ENCODE measurements at places on chromosomes 6 and 20. TPM values are rescaled to one million over a fixed set of nuclear protein-coding genes. Genes with fewer than 3 reads are reported as not detected.

The OPRL1 gene
- 0.97 TPM for polyA plus RNA-seq

DNA sequence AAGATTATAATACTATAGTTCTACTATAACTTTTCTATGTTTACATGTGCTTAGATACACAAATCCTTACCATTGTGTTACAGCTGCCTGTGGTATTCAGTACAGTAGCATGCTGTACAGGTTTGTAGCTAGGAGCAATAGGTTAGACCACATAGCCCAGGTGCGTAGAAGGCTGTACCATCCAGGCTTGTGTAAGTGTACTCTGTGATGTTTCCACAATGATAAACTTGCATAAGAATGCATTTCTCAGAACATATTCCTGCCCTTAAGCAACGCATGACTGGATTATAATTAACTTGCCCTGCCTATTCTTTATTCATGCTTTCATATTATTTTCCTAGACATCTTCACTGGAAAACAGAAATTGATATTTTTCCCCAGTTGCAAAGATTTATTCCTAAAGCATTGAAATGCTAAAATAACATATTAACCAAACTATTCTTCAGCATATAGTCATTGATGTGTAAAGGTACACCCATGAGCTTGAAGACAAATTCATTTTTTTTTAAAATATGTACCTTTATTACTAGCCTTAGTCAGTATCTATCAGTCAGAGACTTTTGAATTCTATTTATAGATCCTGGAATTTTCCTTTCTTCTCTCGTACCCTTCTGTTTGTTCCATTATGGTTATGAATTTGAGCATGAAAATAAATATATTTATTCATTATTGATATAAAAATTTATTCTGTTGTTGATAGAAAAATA lies 7.2 kb upstream of the CTAGE9 start:
- DNase-seq = no peak

- peak; percentile 3 for DNase-seq
Observed at GRCh38 chr6:19368511-19368910, 468.7 kb upstream of the ID4 start.

The WFDC5 gene
- polyA plus RNA-seq = not detected

DNA sequence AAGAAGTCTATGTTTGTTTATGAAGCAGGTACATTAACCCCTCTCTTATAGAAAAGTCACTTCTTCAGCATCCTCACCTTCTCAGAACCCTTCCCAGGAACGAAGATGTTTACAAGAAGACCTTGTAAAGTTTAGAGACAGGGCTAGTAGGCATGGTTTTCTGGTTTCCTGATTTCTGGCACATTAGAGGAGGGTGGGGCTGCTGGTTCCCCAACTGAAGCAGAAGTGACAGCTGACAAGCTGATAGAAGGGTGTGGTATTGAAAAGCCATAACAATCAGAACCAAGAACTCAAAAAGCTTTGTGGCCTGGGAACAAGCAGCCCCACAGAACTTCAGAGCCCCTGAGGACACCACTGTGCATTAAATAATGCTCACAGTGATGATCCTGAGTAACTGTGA lies 91.2 kb downstream of the RTN4IP1 start:
- DNase-seq = no peak

- DNase-seq = no peak
Observed at GRCh38 chr6:33577106-33577535, 3.0 kb downstream of the BAK1 start.

The GJA1 gene
- 306 TPM for polyA plus RNA-seq

The RBBP9 gene
- polyA plus RNA-seq = 14.9 TPM

DNA sequence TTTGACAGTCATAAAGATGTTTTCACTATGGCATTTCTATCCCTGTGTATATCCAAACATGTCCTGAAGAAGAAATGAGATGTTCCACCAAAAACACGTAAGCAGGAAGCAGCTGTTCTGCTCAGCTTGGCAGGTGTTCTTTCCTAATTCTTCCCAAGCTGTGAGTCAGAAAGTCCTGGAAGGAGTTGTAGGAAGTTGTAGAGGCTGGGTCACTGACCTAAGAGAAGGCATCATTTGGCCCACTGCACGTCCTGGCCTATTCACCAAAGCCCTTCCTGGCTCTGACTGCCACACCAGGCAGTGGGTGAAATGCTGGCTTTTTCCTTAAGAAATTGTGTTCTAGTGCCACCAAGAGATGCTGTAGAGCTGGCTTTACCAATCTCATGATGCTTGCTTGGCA lies 40.3 kb downstream of the STX11 start:
- no peak for DNase-seq

GRCh38 chr20:63750807-63751470 lies 11.4 kb downstream of the SLC2A4RG start:
- DNase-seq = no peak

The PDCD2 gene
- polyA plus RNA-seq = 65.5 TPM

DNA sequence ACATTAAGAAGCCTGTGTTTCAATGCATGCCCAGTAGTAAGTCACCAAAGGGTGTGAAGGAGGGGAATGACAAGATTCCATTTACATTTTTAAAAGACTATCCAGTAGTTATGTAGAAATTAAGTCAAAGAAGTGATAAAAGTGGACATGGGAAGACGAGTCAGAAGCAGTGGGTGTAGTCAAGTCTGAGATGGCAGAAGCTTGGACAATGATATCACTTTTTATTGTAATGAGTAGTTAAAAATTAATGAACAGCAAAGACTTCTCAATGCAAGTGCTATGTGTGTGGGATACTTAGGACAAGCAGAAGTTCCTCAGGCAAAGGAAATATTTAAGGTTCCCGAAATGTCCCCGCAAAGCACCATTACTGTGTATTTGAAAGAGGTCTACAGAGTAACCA lies 156.0 kb downstream of the DST start:
- DNase-seq = no peak

DNA sequence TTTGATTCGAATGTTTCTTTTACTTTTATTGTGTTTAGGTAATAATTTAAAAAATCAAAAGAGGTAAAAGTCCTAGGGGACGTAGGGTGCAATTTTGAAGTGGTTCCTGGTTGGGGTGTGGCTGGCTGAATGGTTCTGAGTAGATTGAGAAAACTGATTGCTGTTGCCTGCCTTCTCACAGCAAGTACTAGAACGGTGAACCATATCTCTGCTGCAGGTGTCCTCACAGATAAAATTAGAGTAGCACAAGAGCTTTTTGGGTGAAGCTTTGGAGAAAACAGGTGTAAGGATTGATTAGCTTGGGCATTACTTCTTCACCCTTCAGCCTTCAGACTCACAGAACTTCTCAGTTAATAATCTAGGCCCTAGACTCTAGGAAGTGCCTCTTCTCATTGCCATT lies 19.8 kb upstream of the GJA10 start:
- DNase-seq = no peak

The XKR7 gene
- polyA plus RNA-seq = not detected

DNA sequence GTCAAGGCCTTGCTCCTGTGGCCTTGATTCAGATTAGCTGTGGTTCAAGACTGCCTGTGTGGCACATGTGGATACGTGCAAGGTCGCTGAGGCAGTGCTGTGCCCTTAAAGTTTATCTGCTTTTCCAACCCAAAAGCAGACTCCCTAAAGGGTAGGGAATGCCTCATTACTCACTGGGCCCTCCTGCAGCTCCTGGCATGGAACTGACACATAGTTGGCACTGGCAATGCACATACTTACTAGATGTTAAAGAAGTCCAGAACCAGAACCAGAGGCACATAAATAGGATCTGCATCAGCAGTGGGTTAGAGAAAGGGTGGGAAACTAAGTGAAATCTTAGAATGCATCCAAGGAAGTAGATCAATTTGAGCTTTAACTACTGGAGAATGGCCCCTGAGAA lies 90.6 kb upstream of the MLN start:
- DNase-seq = no peak

DNA sequence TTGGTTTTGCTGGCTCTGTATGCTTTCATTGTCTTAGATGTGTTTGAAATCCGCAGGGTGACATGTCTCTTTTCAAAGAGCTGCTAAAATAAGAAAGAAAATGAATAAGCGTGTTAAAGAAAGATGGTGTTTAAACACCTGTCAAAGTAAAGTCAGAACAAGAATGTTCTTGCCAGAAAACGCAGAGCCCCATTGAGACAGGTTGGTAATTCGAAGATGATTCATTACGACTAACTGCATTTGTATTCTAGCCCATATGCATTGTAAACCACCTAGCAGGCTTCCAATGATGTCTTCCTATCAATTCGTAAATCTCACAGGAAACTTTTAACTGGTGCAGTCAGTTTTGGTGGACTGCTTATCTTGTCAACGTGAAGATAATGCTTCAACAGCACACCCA lies 16.8 kb downstream of the PHACTR2 start:
- DNase-seq = no peak

The SRSF12 gene
- 0.06 TPM for polyA plus RNA-seq

GRCh38 chr6:106448000-106448426 lies 87.5 kb downstream of the CRYBG1 start:
- DNase-seq = no peak

DNA sequence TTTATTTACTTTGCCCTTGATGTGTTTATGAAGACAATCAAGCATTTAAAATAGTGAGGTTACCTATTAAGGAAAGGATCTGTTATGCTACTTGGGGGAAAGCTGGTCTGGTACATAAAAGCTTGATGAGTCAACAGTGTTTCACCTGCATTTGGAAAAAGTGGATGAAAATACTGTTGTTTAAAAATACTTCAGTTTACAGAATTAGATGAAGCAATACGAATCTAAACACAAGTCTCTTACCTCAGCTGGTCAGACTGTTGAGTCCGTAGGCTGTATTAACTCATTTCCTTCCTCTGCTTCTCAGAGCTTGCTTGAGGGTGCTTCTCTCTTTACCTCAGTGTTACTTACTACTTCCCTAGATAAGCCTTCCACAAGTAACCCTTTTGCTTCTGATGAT lies 36.1 kb downstream of the NKX2-4 start:
- no peak for DNase-seq

The MRAP2 gene
- polyA plus RNA-seq = 0.16 TPM

DNA sequence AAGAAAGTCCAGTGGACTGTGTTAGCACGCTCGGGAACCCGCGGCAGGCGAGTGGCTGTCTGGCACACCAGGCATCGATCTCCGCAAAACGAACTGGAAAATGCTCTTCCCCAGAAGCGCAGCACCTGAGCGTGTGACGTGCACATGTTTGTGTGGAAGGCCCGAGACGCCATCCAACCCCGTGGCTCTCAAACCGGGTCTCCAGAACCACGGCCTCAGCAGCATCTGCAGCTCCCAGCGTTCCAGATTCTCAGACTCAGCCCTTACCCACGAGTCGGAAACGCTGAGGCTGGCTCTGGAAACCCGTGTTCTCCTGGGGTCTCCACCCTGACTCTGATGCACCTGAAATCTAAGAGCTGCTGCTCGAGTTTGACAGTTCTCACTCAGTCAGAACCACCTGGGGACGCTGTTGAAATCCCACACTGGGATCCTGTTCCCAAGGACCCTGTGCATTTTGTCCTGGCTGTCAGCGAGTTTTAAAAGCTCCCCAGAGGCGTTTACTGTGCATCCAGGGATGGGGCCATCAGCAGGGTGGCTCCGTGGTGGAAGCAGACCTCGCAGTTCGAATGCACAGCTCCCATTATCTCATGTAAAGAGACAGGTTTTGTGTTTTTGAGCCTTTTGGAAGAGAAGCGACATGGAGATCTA lies 69.0 kb downstream of the DLL1 start:
- no peak for DNase-seq

DNA sequence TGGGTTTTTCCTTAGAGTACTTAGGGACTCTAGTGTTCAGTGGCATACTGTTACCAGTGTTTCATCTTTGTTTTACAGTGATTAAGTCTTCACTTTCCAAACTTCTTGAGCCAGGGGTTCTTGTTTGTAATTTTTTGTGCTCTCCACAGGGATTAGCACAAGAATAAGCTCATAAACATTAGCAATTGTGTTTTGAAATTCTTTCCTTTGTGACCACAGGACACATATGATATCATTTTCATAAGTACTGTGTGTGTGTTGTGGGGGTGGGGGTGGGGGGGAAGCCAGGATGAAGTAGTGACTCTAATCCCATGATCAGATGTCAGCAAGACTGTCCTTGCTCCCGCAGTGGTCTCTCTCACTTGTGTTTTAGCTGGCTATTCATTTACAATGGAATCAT lies 101.5 kb upstream of the SCP2D1 start:
- no peak for DNase-seq

DNA sequence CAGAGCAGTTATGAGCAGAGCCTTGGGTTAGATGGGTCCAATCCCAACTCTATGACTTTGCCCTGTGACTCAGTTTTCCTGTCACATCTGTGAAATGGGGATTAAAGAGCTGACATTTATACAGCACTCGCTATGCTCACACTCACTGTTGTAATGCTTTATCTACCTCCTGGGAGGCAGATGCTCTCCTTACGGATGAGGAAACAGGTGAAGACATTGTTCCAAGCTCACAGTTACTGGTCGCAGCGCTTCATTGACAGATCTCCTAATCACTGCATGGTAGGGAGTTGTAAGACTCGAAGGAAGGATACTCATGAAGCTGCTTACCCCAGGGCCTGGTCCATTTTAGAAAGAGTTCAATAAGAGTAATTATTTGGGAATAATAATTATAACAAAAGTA lies 2.9 kb upstream of the MYLK2 start:
- no peak for DNase-seq

The TFEB gene
- 21.9 TPM for polyA plus RNA-seq

The ENPP5 gene
- not detected for polyA plus RNA-seq
